ENCODE measurements at places on chromosomes 2 and 18.
A peak's percentile ranks its signal among the peaks of the same experiment; 100 is the strongest.

DNA sequence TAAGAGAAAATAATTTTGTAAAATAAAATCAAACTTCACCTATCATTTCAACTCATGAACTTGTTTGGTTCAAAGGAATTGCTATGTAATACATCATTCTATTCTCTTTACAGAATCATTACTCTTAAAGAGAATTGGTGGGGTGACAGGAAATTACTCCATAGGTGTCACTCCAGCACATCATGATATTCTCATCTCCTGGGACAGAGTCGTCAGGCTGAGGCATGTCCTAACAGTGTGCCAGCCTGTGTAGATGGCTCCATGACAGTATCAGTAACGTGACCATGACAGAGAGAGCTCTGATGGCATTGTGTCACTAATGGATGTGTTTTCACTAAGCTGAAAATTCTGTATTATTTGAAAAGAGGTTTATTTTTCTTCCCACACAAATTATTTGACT, 13.9 kb downstream of the SPATS2L start:
- no peak for DNase-seq

DNA sequence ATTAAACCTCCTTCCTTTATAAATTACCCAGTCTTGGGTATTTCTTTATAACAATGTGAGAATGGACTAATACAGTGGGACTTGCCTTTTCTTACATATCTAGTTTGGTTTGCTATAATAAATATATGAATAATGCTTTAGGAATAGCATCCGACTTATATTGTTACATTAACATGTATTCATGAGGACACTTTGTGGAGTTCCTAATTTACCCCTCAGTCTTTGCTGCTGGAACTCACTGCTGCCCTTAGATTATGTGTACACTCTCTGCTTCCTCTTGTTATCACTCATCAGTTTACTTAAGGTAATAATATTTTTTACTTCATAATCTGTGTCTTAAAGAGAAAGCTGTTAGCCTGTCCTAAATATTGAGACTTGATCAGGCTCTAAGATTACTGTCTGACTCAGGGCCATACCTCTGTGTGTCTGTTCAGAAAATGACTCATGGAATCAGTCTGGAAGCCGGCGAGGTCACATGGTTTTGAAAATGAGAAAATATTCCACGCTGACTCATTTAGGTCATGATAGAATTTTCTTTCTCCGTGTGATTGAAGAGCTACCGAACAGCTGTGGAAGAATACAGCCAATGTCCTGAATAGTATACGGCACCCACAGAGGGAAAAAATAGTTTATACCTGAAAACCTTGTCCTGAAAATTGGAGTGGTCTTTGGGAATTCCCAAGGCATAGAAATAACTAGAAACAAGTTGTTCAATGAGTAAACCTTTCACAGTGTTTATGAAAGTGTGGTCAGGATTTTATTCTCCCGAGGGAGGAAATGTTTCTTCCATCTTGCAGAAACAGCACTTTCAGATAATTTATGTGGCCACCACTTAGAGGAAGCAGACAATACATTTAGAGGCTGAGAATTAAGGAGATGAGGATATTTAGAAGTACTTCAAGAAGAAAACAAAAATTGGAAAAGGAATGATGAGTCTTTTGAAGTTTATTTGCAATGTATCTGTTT, 156.4 kb downstream of the DSEL start:
- DNase-seq = peak; percentile 45

DNA sequence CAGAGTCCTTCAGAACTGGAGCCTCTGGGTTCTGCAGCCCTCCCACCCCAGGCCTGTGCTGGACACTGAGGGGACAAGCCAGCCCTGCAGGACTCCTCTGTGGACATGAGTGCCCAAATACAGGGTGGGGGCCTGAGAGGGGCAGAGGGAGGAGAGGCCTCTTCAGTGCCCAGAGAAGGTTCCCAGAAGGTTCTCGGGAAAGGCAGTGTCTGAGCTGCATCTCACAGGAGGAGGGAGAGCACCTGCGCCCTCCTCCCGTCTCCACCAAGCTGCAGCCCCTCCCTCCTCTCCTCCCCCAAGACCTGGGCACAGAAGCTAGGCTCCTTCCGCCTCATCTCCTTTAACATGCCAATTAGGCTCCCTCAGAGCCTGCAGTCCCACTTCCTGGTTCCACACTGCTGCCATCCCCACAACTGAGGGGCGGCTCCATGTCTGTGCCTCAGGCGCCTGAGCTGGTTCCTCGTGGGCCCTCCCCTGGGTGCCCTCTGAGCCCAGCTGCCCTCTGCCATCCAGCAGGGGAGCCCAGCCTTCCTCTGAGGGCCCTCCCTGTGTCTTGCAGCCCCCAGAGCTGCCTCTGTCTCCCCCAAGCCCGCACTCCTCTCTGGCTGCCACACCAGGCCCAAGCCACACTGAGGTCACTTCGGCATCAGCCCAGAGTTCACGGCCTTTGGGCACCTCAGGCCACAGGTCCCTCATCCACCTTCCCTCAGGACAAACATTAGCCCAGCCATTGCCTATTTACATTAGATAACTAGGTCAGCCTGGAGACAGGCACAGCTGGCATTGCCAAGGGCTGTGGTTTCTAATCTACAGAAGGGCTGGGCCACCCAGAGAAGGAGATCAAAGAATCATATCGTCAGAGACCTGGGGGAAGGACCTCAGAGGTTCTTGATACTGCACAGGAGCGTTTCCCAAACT, 28.9 kb downstream of the KCNK3 start:
- DNase-seq = no peak

- DNase-seq = no peak
These were observed 614 bp upstream of the COQ10B start for GRCh38 chr2:197452754-197453122.

Data from BE2C (cell line).